ENCODE measurements at places on chromosomes 4 and X.

DNA sequence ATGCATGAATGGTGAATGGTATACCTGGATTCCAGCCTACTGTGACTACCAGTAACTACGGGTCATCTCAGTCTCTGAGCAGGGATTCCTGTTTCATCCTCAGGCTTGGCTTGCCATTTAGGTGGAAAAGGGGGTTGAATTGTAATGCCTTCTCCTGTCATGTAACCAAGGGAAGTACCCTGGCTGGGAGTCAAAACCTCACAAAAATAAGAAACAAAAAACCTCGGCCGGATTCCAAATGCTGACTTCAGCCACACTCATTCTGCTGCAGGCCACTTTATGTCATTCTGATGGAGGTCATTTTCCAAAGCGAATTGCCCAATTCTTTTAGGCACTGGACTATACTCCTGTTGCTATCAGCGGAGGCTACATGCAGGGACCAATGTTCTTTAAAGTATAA is 324.7 kb downstream of the LDB2 start:
- H3K4me1 ChIP-seq = peaks cover 15% of the 10 kb centered on the region
- no peak overlapping the region for H3K4me3 ChIP-seq
- no peak overlapping the region for H3K27ac ChIP-seq
- H3K27me3 ChIP-seq = peaks cover 43% of the 10 kb centered on the region
- H3K36me3 ChIP-seq = no peaks in the 10 kb centered on the region
- DNase-seq = peak; percentile 91

GRCh38 chr4:165288639-165289422 is 38.6 kb upstream of the MSMO1 start:
- DNase-seq = peak; percentile 69
- H3K4me1 ChIP-seq = peaks cover 20% of the 10 kb centered on the region
- H3K4me3 ChIP-seq = no peak overlapping the region
- H3K27me3 ChIP-seq = no peaks in the 10 kb centered on the region

GRCh38 chr4:180909279-180909678 is 1333.9 kb upstream of the TENM3 start:
- H3K36me3 ChIP-seq = no peaks in the 10 kb centered on the region
- no peak overlapping the region for H3K4me3 ChIP-seq
- H3K27me3 ChIP-seq = no peaks in the 10 kb centered on the region
- H3K27ac ChIP-seq = no peak overlapping the region

DNA sequence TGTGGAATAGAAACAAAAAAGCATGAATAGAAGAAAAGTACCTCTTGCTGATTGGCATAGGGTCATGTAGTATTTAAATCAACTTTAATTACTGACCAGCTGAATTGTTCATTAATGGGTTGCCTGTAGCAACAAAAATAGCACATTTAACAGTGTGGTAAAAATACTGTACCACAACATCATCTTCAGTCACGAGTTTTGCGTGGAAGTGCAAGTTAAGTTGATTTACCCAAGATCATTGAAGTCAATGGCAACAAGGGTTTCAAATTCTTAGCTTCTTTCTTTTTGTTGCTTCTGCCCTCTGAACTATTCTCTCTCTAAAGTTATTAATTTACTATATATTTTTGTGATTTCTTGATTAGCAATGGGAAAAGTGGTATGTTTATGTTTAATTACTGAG is 526.6 kb downstream of the C4orf33 start:
- H3K36me3 ChIP-seq = no peaks in the 10 kb centered on the region
- H3K4me3 ChIP-seq = no peak overlapping the region
- no peaks in the 10 kb centered on the region for H3K27me3 ChIP-seq
- no peak for DNase-seq
- H3K4me1 ChIP-seq = no peaks in the 10 kb centered on the region
- H3K27ac ChIP-seq = no peak overlapping the region
